ENCODE measurements at places on chromosomes 11 and 22.

- peak; percentile 60 for DNase-seq
These were observed 71.3 kb downstream of the ATXN10 start for GRCh38 chr22:45742866-45743450.

GRCh38 chr22:36355362-36355761, 32.4 kb downstream of the MYH9 start:
- DNase-seq, result no peak

GRCh38 chr11:134138376-134138775, 69.5 kb downstream of the JAM3 start:
- no peak for DNase-seq

DNA sequence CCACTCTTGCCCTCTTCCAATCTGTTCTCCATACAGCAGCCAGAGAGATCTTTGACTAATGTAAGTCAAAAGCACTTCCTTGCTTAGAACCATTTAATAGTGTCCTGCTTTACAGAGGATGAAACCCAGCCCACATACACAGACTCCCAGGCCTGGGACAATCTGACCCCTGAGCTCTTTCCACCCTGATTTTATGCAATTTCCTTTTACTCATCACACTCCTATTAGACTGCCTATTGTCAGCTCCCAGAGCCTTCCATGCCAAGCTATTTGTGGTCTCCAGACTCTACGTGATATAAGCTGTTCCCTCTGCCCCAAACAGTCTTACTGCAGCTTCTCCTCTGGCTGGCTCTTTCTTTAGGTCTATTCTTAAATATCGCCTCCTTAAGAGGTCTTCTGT, 28.1 kb downstream of the ME3 start:
- peak; percentile 21 for DNase-seq

GRCh38 chr11:87437844-87438223, 400.1 kb downstream of the TMEM135 start:
- no peak for DNase-seq

DNA sequence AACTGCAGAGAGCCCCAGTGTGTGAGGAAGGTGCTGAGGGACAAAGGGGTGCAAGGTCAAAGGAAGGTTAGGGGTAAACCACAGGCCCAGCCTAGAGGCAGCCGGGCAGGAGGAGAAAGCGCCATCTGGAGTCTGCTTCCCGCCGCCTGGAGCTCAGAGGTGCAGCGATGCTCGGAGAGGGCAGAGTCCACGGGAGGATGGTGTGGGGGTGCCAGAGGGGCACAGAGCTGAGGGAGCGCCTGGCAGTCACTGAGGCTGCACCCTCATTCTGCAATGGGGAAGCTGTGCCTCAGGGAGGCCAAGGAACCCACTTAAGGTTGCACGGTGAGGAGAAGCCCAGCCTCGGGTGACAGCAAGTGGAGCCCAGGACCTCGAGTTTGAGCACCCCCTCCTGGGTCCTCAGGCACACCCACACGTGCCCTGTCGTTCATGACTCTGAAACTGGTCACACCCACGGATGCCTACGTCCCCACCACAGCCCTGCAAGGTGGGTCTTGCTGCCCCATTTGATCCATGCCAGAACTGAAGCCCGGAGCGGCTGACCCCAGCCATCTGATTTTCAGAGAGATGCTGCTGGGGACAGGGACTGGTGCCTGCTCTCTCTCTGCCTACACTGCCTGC, 1.6 kb downstream of the IL2RB start:
- DNase-seq, result no peak

- peak; percentile 15 for DNase-seq
These were observed 159.9 kb upstream of the GRK3 start for GRCh38 chr22:25404556-25404927.

DNA sequence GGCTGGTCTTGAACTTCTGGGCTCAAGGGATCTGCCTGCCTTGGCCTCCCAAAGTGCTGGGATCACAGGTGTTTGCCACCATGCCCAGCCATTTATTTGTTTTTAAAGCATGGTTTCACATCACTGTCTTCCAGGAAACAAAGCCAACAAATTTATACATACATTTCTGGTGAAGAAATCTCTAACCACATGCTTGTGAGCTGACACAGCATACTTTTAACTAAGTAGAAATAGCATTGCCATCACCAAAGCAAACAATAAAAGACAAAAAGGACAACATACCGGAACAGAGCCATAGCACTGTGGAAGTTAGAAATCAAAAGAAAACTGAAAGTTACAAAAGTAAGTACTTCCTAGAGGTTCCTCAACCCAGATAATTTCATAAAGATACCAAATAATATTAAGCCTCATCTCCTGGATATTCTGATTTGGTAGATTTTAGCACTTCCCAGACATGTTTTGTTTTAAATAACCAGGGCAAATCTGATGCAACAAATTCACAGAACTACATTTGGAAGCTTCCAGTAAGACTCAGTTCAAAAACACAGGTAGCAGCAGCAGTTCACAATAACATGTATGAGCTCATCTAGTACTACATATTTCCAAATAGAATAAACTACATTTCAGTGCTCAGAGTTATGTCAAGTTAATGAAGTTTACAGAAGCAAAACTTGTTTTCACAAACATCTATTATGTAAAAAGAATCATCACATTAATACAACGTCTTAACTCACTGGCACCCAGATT, 70.6 kb downstream of the RRAS2 start:
- DNase-seq, result peak; percentile 23

- peak; percentile 90 for DNase-seq
These were observed 27.5 kb downstream of the KIAA0930 start for GRCh38 chr22:45212992-45213751.

Measured in suppressor macrophage treated with lipopolysaccharide for 4 hours (primary cell).